Suprapubic skin (tissue), 4 donors: ENCODE measurements at places on chromosomes 16 and 17. TPM values are rescaled to one million over a fixed set of nuclear protein-coding genes. Genes with fewer than 3 reads are reported as not detected.

EXOC3L1 gene
- total RNA-seq = 1.8 TPM

LDHD gene
- 13.1 TPM for total RNA-seq

KRTAP4-16 gene
- not detected for total RNA-seq

ADGRG3 gene
- 2.0 TPM for total RNA-seq

GRAP gene
- total RNA-seq = 2.4 TPM

SPNS2 gene
- total RNA-seq = 52.2 TPM

CCL11 gene
- total RNA-seq = not detected

ABCA6 gene
- total RNA-seq = 43.0 TPM

PIPOX gene
- total RNA-seq = 1.3 TPM

ALOX15 gene
- total RNA-seq = 0.15 TPM

DHX8 gene
- total RNA-seq = 57.1 TPM

WWOX gene
- 53.3 TPM for total RNA-seq

CX3CL1 gene
- 13.1 TPM for total RNA-seq

TBC1D3H gene
- total RNA-seq = not detected

ZP2 gene
- not detected for total RNA-seq

IFI35 gene
- 18.0 TPM for total RNA-seq

FOXL1 gene
- not detected for total RNA-seq

CEP112 gene
- total RNA-seq = 3.5 TPM

TAT gene
- total RNA-seq = not detected

INO80E gene
- 51.7 TPM for total RNA-seq

UBALD2 gene
- total RNA-seq = 42.7 TPM

HIC1 gene
- total RNA-seq = 3.4 TPM

CD300LD gene
- total RNA-seq = not detected

ADAM11 gene
- 1.1 TPM for total RNA-seq

COX4I1 gene
- 493 TPM for total RNA-seq

NOMO2 gene
- 55.2 TPM for total RNA-seq

LRRC37A gene
- 6.0 TPM for total RNA-seq

BEAN1 gene
- 4.8 TPM for total RNA-seq

TLCD3B gene
- 1.4 TPM for total RNA-seq

INCA1 gene
- 0.73 TPM for total RNA-seq

SCRN2 gene
- total RNA-seq = 46.4 TPM

GOT2 gene
- 80.1 TPM for total RNA-seq

NLRP1 gene
- total RNA-seq = 92.1 TPM

KRT9 gene
- 0.68 TPM for total RNA-seq

CACNG3 gene
- not detected for total RNA-seq

METTL23 gene
- 21.8 TPM for total RNA-seq

TAX1BP3 gene
- 220 TPM for total RNA-seq

SDR42E1 gene
- 21.5 TPM for total RNA-seq

KPNB1 gene
- 100 TPM for total RNA-seq

DNASE1L2 gene
- 45.4 TPM for total RNA-seq

CACNG4 gene
- 0.68 TPM for total RNA-seq

RAI1 gene
- 28.6 TPM for total RNA-seq

SAMD14 gene
- total RNA-seq = not detected

NECAB2 gene
- total RNA-seq = not detected

CDRT15L2 gene
- total RNA-seq = 1.0 TPM

CLEC19A gene
- total RNA-seq = not detected

NXPH3 gene
- 1.5 TPM for total RNA-seq

KRT14 gene
- 7,400 TPM for total RNA-seq

APOBR gene
- total RNA-seq = 1.1 TPM

ABCA10 gene
- 2.4 TPM for total RNA-seq

B3GNT9 gene
- 8.9 TPM for total RNA-seq

ARL17A gene
- 22.0 TPM for total RNA-seq

HEATR9 gene
- total RNA-seq = not detected

CPNE2 gene
- total RNA-seq = 23.1 TPM
